ENCODE measurements at places on chromosomes 3 and 15.

GRCh38 chr15:43330780-43331087, 361 bp upstream of the LCMT2 start:
- no peak for DNase-seq
- H3K4me1 ChIP-seq, result peaks cover 35% of the 10 kb centered on the region
- H3K27me3 ChIP-seq, result no peaks in the 10 kb centered on the region
- peak overlapping the region; percentile 98 for H3K27ac ChIP-seq
- peak overlapping the region; percentile 88 for H3K4me3 ChIP-seq

GRCh38 chr3:63914312-63914711, 2.1 kb upstream of the SCAANT1 start:
- no peaks in the 10 kb centered on the region for H3K27me3 ChIP-seq
- peak overlapping the region; percentile 31 for H3K27ac ChIP-seq
- DNase-seq, result no peak

DNA sequence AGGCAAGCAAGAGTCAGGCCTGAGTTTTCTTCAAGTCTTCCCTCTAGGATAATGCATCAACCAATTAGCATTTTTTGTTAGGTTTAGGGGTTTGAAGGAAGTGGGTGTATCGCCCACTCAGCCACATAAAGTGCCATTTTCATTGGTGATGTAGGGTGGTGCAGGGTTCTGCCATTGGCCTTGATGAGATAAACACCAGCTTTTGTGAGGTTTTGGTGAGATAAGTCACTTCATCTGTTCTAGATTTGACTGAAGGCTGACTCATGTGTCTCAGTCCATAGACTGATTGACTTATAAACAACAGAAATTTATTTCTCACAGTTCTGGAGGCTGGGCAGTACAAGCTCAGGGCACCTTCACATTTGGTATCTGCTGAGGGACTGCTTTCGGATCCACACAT, 84.5 kb upstream of the C3orf80 start:
- DNase-seq, result no peak
- no peaks in the 10 kb centered on the region for H3K36me3 ChIP-seq
- H3K4me1 ChIP-seq, result no peaks in the 10 kb centered on the region

GRCh38 chr15:70276401-70276800, 178.7 kb upstream of the TLE3 start:
- no peak overlapping the region for H3K27ac ChIP-seq
- no peak overlapping the region for H3K4me3 ChIP-seq
- no peak for DNase-seq
- no peaks in the 10 kb centered on the region for H3K36me3 ChIP-seq

GRCh38 chr3:72238010-72238691, 453.2 kb upstream of the PROK2 start:
- H3K27ac ChIP-seq, result no peak overlapping the region
- DNase-seq, result no peak
- H3K4me3 ChIP-seq, result no peak overlapping the region
- H3K4me1 ChIP-seq, result no peaks in the 10 kb centered on the region

DNA sequence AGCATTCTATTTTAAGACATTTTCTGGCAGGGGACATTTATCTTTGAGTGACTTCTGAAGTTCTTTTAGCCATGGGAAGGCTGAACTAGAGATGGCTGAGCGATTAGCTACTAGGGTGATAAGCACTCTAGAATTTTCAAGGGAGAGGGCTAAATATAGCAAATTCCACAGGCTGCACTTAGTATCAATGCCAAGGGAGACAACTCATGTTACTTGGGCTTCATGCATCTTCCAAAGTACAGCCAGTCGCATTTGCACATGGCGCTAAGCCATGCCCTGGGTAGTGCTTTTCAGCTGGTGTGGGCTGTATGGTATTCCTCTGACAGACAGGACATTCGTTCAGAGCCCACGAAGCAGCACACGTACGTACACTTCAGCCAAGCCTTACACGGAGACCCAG, 69.6 kb downstream of the RYR3 start:
- DNase-seq, result no peak
- no peaks in the 10 kb centered on the region for H3K4me1 ChIP-seq
- no peaks in the 10 kb centered on the region for H3K36me3 ChIP-seq

GRCh38 chr3:194176274-194176991, 40.5 kb downstream of the HES1 start:
- H3K27me3 ChIP-seq, result peaks cover 12% of the 10 kb centered on the region
- no peak overlapping the region for H3K4me3 ChIP-seq
- H3K27ac ChIP-seq, result no peak overlapping the region
- no peak for DNase-seq
- H3K36me3 ChIP-seq, result no peaks in the 10 kb centered on the region
- H3K4me1 ChIP-seq, result peaks cover 9% of the 10 kb centered on the region

- peaks cover 8% of the 10 kb centered on the region for H3K36me3 ChIP-seq
- no peak overlapping the region for H3K27ac ChIP-seq
- DNase-seq, result no peak
- H3K4me3 ChIP-seq, result no peak overlapping the region
- peaks cover 10% of the 10 kb centered on the region for H3K4me1 ChIP-seq
Measured at GRCh38 chr15:73564255-73564654, 68.9 kb downstream of the NPTN start.

DNA sequence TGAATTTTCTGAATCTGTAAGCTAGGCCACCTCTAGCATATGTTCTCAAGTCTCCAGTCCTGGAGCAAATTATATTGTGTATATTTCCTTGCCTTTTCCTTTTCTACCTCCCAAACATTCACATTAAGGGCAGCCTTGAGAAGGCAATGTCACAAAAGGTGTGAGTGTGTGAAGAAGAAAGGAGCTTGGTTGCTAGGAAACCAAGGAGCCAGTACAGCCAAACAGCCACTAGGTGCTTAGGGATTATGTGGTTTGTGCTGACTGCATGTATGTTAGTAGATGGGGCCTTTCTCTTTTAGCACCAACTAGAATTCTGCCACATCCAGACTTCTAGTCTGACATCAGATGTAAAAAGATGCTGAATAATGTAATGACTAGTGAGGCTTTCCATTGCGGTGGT, 118.8 kb upstream of the DAZL start:
- no peaks in the 10 kb centered on the region for H3K4me1 ChIP-seq
- no peak for DNase-seq
- no peak overlapping the region for H3K27ac ChIP-seq

DNA sequence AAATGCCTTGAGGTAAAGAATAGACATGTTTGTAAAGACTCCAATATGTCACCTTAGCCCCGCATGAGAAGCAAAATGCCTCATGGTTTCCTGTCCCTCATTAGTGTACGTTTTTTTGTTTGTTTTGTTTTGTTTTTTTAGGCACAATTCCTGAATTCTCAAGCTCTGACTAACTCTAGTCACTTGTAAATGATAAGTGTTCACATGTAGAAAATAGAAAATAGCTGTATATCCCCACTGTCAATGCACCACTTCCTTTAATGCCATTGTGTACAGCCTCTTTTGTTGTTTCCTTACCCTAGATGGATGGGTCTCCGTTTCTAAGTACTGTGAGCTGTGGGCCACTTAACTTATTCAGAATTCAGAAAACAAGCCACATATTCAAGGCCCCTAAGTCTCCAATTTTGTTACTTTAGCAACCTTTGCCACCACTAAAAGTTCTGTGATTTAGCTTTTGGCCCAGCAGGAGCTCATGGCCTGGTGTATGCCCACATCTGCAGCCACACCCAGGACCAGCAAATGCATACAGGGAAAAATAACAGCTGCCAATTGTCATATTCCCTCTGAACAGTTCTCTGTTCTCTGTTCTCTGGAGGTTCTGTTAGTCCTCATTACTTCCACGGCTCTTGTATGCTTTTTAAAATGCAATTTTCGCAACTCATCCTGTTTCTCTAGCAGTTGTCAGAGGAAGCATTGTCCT, 655.5 kb downstream of the GBE1 start:
- no peaks in the 10 kb centered on the region for H3K4me1 ChIP-seq
- H3K27me3 ChIP-seq, result no peaks in the 10 kb centered on the region
- DNase-seq, result no peak
- H3K27ac ChIP-seq, result no peak overlapping the region

DNA sequence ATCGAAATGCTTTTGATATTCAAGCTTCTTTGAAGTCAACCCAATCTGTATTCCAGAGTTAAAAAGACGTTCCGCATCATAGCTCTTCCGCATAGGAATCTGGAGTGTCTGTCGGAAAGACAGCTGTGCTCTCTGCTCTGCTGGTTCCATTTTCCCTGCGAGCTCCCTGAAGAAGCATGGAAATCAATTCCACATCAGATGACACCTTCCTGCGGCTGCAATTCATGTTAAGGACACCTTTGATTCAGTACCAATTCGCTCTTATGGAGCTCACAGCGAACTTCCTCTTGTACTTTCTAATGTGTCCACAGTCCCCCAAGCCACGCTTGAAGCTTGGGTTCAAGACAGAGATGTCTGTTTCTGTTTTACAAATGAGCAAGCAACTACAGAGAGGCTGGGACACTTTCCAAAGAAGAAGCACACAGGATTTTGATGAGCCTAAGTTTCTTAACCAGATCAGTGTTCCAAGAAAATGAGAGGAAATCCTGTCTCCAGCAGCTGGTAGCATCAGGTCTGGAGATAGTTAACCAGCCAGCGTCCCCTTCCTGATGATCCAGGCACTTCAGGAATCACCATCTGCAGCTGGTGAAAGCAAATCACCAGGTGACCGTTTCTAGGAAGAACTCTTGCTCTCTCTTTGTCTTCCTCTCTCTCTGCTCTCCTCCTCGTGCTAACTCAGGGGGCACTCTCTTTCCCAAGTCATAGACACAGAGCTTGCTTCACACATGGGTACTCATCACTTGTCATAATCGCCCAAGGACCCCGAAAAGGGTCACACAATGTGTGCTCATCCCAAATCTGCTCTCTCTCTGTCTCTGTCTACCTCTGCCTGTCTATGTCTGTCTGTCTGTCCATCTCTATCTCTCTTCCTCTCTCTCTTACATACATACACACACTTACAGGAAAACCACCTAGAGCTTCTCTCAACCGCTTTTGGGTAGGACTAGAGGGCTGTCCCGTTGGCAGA, 281.8 kb downstream of the FAM43A start:
- H3K36me3 ChIP-seq, result no peaks in the 10 kb centered on the region
- peaks cover 14% of the 10 kb centered on the region for H3K27me3 ChIP-seq
- H3K4me3 ChIP-seq, result no peak overlapping the region
- DNase-seq, result no peak
- no peaks in the 10 kb centered on the region for H3K4me1 ChIP-seq

- no peaks in the 10 kb centered on the region for H3K36me3 ChIP-seq
- no peak overlapping the region for H3K4me3 ChIP-seq
- peaks cover 48% of the 10 kb centered on the region for H3K4me1 ChIP-seq
- H3K27me3 ChIP-seq, result peaks cover 30% of the 10 kb centered on the region
Measured at GRCh38 chr3:128996726-128997125, 2.9 kb upstream of the CFAP92 start.

Measured in activated CD4-positive, alpha-beta T cell treated with anti-CD3 and anti-CD28 coated beads, Interleukin-2, amount 10 ng/mL, durations not matched to agents 7 days and 5 days (primary cell).